ENCODE measurements at places on chromosomes 4 and X. TPM values are rescaled to one million over a fixed set of nuclear protein-coding genes. Genes with fewer than 3 reads are reported as not detected.

DNA sequence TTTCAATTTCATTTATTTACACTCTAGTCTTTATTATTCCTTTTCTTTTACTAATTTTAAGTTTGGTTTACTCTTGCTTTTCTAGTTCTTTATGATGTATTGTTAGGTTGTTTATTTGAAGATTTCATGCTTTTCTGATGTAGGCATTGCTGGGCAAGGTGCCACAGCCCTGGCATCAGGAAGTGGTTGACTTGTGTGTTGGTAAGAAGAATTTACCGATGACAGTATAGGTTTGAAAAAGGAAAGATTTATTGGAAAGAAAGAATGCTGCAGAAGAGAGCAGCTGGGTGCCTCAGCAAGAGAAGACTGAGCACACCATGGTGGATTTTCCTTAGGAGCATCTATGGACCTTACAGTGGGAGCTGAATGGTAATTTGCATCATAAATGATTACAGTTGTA is 153.2 kb downstream of the KLF8 start:
- no peak for DNase-seq

GRCh38 chr4:76589872-76590797 is 155.1 kb downstream of the SHROOM3 start:
- no peak for DNase-seq

DNA sequence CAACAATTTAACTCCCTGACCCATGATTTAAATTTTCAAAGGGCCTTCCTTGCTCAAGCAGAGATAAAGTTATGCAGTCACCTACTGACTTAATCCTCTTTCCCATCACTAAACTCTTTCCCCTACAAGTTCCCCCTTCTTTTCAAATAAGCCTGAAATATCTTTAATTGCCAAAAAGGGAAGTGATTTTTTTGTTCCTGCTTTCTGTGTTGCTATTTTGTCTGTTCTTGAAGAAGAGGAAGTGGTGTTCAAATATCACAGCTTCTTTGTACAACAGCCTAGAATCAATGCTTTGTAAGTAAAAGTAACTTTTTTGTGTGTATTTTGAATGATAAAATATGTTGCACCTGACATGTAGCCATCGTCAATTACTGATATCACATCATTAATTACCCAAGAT is 595.9 kb downstream of the CENPC start:
- no peak for DNase-seq

The AMBN gene
- not detected for total RNA-seq

The FAM9B gene
- total RNA-seq, result not detected

The ASB9 gene
- 2.5 TPM for total RNA-seq

The SPANXA2 gene
- not detected for total RNA-seq

Data from activated naive CD4-positive, alpha-beta T cell treated with anti-CD3 and anti-CD28 coated beads, Interleukin-2, amount 50 U/mL, for 72 hours (primary cell).